ENCODE measurements at places on chromosomes 12 and 14.

DNA sequence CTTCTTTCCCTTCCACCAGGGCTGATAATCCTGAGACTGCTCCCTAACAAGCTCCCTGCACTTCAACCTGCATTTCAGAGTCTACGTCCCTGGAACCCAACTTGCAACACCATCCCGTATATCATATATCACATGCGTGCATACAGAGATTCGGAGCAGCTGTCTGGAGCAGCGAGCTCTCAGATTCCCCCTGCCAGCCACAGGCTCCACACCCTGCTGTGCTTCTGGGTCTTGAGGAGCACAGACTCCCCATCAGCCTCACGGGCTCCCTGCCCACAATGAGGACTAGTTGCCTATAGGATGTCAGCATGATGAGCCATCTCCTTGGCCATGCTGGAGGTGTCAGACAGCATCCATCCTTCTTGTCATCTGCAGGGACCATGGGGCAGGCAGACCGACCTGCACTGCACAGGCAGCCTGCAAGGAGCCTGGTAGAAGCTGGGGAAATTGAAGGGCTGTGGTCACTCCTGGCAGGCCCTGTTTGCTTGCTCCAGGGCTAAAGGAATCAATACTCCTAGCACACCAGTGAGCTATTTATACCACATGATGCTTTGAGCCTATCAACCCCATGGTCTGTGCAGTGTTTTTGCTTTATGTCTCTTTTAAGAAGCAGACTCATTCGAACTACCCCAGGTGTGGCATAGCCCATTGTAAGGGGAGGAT lies 19.6 kb upstream of the HDAC7 start:
- DNase-seq = no peak

DNA sequence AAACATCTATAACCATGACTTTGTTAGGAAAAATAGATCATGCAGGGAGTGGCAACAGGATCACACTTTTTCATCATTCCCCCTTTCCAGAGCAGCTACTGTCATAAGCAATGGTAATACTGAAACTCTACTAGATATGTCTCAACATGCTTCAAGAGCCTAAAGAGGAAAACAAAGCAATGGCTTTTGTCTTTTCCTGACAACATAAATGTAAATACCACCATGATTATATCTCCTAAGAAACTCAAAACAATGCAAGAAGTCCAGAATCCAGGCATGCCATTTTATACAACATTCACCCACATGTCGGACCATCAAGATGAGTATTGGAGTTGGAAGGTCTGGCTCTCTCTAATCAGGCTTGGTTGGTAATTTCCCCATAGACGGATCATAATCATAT lies 78.7 kb downstream of the KIF21A start:
- no peak for DNase-seq

DNA sequence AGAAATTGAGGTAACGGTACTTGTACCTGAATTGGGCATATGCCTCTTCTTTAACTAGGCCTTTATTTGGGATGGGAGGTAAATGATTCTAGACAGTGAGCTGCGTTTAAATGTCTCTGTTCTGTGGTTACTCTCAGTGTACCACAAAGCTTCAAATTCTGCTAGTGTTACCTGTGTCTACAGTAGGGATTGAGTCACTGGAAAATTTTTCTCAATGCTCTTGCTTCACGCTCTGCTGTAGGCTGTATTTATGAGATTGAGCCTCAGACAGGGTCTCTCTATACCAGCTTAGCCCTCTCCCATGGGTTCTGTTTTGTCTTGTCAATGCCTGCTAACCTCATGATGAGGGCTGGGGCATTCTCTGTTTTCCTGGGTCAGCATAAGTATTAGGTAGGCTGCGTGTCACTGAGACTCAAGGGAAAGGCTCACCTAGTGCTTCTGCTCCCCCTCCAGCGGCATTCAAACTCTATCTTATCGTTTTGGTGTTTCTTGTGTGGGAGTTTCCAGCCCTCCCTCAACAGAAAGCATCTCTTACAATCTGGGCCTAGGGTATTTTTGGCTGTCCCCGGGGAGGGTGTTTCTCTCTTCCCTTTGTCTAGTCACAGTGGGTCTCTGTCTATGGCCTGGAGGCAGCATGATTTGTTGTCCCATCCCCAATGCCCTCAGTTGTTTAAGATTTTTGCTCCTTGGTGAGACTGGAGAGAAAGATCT lies 285.8 kb downstream of the ADGRD1 start:
- DNase-seq = no peak

DNA sequence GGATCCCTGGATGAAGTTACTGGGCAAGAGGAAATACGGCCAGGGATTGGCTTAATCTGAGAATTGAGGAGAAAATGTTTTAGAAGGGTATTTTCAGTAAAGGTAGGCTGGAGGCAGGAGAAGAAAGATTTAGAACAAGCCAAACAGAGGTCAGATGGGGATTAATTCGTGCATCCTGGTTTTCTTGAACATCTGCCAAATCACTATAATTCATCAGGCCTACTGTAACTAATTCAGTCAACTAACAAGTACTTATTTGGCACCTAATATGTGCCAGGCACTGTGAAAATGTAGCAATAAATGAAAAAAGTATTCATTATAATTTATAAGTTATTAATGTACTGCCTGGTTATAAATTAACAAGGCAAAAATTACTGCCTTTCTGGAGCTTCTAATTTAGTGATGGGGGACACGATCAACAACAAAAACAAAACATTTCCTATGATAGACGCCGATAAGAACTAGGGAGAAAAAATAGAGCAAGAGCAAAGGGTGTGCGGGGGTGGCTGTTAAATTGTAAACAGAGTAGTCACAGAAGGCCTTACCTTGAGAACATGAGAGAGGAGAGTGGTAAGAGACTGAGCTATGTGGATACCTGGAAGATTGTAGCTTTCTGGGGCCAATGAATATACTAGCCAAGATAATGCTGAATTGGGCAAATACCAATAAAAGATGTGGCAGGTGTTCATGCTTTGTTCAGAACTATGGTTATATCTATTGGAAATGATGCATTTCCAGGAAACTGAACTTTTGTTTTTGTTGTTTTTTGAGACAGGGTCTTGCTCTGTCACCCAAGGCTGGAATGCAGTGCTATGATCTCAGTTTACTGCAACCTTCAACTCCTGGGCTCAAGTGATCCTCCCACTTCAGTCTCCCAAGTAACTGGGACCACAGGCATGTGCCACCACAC lies 34.0 kb downstream of the DUSP16 start:
- DNase-seq = no peak

- no peak for DNase-seq
Observed at GRCh38 chr14:32004300-32004699, 72.8 kb upstream of the ARHGAP5 start.

DNA sequence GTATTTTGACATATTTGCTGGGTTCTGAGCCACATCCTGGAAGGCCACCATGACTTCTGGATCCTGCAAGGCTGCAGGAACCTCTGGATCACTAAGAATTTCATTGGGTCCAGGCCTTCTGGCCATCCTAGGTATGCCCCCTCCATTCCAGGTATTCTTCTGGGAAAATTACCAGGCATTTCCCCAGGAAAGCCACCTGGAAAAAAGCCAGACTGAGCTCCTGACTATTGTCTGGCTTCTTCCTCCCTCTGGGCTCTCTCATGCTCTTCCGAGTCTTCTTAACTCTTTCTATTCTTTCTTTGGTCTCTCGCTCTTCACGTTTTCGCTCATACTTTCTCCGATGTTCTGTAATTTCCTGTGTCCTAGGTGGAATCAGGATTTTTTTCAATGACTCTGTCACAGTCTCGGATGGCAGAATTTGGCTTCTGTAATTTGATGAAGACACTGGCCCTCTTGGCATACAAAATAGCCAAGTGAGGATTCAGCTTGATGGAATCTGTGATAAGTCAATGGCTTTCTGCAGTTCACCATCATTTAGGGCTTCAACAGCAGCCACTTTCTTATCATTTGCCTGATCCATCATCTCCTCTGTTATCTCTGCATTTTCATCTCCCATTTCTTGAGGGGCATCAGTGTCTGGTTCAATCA lies 42.6 kb downstream of the ATP23 start:
- DNase-seq = no peak

All from natural killer cell treated with Interleukin-12 subunit alpha and Interleukin-12 subunit beta and Interleukin-15 and Interleukin-18, amount 100 ng/mL, for 72 hours (primary cell).